ENCODE measurements at places on chromosomes 3 and 15.

DNA sequence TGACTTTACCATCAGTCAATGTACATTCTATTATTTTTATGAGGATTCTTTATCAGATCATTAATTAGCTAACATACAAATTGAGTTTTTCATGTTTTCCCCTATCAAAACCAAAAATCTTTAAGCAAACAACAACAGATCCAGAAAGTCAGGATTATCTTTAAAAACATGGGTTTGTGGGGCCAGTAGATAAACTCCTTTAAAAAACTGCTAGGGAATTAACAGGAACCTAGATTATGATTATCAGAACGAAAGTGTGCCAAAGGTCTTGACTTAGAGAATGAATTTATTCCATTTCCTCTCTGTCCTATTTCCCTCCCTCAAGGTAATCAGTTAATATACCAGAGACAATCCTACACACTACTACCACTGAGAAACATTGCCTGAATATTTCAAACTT is 13.2 kb upstream of the CCDC13 start:
- DNase-seq = no peak

DNA sequence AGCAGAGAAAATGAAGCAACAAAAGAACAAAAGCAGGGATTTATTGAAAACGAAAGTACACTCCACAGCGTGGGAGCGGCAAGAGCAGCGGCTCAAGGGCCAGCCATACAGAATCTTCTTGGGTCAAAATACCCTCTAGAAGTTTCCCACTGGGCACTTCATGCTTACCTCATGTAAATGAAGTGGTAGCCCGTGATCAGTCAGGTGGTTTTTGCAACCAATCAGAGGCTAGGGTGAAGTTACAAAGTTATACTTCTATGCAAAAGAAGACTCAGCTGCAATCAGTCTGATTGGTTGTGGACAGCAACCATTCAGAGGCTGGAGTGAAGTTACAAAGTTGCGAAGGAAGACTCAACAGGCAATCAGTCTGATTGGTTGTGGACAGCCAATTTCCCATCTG is 37.8 kb upstream of the TRH start:
- DNase-seq = peak; percentile 56

DNA sequence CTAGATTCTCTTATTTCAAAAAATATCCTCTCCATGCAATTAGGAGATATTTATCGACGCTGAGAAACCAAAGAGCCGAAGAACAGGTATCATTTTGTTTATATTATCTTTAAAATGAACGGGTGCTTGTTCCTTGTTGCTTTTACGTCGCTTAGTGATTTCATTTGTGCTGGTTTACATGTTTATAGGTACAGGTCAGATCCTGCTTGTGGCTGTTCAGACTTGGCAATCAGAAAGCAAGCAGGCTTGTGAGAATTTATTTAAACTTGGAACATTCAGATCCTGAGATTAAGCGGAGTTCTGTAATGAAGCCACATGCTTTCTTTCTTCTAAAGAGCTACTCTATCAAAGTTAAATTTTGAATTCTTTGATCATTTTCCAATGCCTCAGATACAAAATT is 43.0 kb upstream of the ATP2C1 start:
- DNase-seq = no peak

GRCh38 chr3:167718582-167718981 is 16.1 kb downstream of the PDCD10 start:
- no peak for DNase-seq

DNA sequence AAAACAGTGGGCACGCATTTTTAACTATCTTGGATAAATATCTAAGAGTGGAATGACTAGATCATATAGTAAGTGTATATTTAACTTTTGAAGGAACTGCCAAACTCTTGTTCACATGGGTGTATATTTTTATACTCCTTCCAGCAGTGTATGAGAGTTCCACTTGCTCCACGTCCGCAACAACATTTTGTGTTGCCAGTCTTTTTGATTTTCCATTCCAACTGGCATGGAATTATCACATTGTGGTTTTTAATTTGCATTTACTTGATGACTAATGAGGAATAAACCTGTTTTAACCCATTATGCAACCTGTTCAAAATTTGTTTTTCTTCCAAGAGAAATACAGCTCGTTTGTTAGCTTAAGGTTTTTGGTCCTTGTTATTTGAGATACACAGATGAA is 51.6 kb downstream of the ZNF621 start:
- no peak for DNase-seq

GRCh38 chr15:71245588-71245987 is 130.3 kb downstream of the THSD4 start:
- no peak for DNase-seq

GRCh38 chr15:66899555-66900350 is 165.6 kb upstream of the SMAD3 start:
- peak; percentile 86 for DNase-seq

Measured in fibroblast of skin of right biceps (primary cell).